ENCODE measurements at places on chromosomes 1 and 21.
A peak's percentile ranks its signal among the peaks of the same experiment; 100 is the strongest.

DNA sequence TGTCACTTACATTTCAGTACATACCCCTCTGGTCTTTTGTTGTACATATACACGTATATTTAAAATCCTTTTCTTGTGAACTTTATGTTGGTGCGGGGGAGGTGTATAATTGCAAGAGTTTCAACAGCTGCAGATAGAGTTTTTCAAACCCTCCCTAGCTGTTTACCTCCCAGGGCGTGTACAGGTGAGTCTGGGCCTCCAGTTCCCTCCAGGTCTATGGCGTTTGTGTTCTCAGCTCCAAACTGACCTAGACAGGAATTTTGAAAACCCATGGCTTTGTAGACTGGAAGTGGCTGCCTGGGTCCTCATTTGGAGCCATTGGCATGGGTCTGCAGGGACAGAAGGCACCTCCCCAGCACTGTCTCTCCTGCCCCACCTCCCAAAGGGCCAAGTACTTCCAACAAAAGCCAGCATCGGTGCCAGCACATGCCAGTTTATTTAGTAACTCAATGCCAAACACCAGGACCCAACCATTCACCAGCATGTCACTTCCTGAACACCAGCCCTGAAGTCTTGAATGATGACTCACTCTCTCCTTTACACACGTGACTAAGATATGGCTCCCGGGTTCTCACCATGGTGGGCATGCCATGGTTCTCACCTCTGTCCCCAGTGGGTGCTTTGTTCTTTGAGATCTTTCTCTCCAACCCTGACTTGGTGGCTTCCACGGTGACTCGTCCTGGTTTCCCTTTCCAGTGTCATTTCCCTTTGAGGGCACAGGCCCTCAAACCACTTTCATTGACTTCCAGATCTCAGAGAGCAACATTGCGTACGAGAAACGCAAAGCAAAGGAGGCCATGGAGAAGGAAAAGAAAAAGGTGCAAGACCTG is 57.3 kb upstream of the EFHD2 start:
- DNase-seq = peak; percentile 49

DNA sequence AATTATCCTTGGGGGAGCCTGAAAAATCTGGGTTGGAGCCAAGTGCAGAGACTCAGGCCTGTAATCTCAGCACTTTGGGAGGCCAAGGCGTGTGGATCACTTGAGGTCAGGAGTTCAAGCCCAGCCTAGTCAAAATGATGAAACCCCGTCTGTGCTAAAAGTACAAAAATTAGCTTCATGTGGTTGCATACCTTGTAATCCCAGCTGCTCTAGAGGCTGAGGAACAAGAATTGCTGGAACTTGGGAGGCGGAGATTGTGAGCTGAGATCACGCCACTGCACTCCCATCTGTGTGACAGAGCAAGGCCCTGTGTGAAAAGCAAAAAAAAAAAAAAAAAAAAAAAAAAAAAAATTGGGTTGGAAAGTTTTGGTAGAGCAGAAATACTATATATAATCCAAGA is 1563.6 kb upstream of the PRMT6 start:
- DNase-seq = no peak

- DNase-seq = no peak
Observed at GRCh38 chr21:42122808-42123207, 51.7 kb downstream of the UMODL1 start.

GRCh38 chr21:38796424-38796823 is 9.3 kb upstream of the ETS2 start:
- no peak for DNase-seq

DNA sequence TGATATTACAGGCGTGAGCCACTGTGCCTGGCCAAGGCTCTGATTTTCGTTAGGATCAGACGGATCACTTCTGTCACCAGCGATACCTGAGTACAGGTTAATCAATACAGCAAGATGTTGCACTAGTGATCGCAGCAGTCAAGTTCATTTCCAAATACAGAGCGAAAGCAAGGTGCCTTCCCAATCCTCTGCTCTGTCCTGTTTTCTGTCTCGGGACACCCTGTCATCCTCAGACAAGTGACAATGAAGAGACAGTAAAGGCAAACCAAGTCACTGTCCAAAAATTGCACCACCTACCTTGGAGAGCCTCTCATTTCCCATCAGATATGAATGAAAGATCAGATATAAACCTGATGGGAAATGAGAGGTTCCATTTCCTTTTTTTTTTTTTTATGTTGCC is 5.6 kb upstream of the CLDN14 start:
- no peak for DNase-seq

- no peak for DNase-seq
Observed at GRCh38 chr1:247212012-247212411, 40.2 kb upstream of the ZNF124 start.

GRCh38 chr1:203871114-203871880 is 9.9 kb downstream of the SNRPE start:
- DNase-seq = peak; percentile 29

- DNase-seq = no peak
Observed at GRCh38 chr1:64133036-64133435, 70.4 kb upstream of the UBE2U start.

GRCh38 chr1:116759636-116760035 is 5.4 kb downstream of the CD2 start:
- no peak for DNase-seq

GRCh38 chr1:147723691-147724323 is 36.6 kb downstream of the GJA5 start:
- peak; percentile 16 for DNase-seq

DNA sequence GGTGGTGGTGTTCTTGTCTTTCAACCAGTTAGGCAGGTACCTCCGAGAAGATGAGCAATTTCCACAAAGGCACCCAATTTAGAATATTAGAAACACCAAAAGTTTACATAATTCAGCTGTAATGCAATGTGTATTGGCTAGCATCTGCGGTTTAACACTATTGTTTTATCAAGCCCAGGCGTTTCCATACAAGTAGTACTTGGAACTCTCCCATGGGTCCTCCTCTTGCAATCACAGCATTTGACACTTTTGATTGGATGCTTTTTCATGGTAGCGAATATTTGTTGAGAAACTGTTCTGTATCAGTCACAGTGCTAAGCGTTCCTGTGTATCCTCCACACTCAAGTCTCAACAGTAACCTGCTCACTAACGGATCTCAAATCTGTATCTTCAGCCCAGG is 20.1 kb upstream of the MAP1LC3C start:
- DNase-seq = no peak

DNA sequence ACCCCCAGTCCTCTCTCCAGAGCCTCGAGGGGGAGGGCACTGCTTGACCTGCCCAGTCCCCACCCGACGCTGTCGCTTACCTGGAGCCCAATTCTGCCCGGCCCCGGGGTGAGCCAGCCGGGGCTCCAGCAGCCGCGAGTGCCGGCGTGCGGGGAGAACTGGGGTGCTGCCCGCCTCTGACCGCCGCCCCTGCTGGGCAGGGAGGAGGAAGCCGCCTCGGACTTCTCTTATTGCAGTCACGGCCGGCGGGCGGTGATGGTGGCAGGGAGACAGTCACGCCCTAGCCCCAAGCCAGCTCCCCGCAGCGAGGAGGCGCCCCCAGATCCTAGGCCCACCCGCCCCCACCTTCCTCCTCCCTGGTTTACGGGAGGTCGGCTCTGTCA is at the start of gene FGR:
Gene FGR (minus strand): TSS at position 201 of the 383 bp plus-strand sequence. CDS start 11,269 bp downstream, outside the sequence.
- DNase-seq = no peak

GRCh38 chr1:229249854-229250644 is 20.9 kb upstream of the RAB4A start:
- DNase-seq = no peak

DNA sequence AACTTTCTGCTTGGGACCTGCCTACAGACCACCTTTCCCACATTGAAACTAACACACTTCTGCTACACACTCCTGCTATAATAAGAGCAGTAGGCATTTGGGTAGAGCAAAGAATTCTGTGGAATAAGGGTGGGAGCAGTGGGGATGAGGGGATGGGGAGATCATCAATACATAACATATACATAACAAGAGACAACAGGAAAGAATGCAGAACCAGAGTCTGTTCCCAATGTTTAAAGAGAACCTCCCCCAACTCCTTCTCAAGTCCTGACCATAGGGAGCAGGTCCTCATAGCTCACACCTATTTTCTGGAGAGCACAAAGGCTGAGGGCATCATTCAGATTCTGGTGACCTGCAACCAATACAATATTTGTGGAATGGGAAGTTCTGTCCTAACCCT is 121.6 kb upstream of the BARHL2 start:
- DNase-seq = no peak

DNA sequence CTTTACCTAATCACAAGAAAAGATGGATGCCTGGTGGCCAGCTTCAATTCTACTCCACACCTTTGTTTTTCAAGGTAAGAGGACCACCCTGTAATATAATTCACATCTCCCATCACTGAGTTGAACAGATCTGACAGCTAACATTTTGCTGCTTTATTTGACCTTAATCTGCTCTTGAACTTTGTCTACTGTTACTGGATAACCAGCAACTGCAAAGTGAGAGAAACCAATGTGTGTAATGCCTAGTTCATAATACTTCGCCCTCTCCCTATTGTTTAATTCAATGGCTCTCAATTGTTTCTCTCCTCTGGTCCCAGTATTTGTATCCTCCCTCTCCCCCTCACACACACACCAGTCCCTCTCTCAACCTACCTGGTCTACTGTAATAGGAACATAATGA is 214.4 kb downstream of the DAB1 start:
- DNase-seq = no peak

- DNase-seq = no peak
Observed at GRCh38 chr1:41789661-41790330, 128.9 kb downstream of the HIVEP3 start.

DNA sequence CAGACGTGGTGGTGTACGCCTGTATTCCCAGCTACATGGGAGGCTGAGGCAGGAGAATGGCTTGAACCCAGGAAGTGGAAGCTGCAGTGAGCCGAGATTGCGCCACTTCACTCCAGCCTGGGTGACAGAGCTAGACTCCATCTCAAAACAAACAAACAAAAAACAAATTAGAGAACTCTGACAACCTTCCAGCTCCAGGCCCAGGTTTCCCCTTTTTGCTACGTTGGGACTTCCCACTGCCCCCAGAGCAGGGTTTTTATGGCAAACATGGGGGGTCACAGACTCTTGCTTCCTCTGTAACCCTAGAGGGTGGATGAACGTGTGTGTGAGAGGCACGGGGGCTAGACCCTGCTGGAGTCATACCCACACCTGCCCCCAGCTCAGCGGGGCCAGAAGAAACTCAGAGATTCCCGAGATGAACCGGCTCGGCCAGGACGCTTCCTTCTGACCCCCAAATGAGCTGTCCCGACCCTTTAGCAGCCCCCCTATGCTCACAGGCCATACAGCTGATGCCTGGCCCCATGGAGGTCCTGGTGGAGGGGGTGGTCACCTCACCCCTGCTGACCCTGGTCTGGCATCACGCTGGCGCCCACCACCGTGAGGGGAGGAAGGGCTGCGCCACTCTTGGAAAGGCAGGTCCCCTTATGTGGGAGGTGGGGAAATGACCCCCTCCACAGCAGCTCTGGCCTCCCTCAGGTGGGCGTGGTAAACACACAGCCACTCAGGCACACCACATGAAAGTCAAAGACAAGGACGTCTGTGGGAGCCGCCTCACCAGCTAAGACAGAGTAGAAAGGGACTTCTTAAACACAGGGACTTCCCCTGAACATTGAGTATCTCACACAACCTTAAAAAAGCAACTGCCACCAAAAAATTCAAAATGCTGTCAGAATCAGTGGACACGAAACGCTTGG is 7.1 kb downstream of the GPR157 start:
- no peak for DNase-seq

- peak; percentile 48 for DNase-seq
Observed at GRCh38 chr1:181038399-181038873, 4.7 kb downstream of the MR1 start.

DNA sequence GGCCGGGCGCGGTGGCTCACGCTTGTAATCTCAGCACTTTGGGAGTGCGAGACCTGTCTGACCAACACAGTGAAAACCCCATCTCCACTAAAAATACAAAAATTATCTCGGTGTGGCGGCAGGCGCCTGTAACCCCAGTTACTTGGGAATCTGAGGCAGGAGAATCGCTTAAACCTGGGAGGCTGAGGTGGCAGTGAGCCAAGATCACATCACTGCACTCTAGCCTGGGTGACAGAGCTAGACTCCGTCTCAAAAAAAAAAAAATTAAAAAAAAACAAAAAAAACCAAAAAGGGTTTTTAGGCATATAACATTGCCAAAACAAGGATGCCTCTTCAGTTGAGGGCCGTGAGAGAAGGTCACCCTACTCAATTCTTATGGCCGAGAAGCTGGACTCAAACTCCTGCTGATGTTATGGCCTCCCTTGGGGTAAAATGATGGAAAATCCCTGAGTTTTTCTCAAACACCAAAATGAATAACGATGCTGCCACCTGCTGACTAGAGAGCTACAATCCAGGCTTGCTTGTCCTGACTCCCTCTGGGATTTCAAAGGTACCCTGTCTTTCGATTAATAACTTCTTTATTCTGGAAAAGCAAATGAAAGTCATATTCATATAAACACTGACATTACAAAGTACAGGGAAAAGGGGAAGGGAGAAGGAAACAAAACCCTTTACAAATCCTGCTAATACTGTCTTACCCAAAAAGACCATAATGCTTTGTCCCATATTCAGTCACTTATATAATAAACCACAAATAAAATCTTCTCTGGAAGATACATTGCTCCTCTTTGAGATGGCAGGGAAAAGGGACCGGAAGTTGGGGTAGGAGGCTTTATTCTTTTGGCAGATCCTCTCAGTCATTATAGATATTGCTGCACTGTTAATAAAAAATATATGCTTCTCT is 10.7 kb downstream of the RAB42 start:
- no peak for DNase-seq

DNA sequence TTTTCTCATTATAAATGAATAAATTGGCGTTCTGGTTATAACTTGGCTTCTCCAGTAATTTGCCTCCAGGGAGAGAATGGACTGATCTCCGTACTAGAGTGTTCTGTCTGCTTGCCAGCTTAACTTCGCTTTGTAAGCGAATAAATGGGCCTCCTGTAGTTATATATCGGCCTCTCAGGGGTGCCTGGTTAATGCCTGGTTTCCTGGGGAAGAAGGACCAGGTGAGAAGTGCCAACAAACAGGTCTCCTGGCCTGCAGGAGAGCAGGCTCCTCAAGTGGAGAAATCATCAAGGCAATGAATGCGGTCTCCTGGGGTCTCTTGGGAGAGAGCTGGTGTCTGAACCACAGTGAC is 107.4 kb upstream of the SERBP1 start:
- DNase-seq = no peak

DNA sequence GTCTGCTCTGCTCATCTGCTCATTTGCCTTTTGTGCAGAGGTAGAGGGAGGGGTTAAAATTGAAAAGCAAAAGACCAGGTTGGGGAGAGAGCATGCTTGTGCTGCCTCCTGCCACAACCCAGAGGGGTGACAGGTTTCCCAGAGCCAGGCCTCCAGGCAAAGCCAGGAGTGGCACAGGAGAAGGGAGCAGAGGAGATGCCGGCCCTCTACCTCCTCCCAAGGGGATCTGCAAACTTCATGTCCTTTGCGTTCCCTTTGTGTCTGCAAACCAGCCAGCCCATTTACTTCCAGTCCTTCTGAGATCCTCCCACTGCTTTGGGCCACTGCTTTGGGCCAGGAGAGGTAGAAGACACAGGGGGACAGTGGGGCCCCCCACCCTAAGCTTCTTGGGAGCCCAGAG is 67.8 kb downstream of the EPHB2 start:
- no peak for DNase-seq

- DNase-seq = no peak
Observed at GRCh38 chr1:219302697-219303096, 129.0 kb downstream of the LYPLAL1 start.

GRCh38 chr21:19031953-19032352 is 628.4 kb upstream of the TMPRSS15 start:
- DNase-seq = no peak

All from NCI-H2107 (cell line).